ENCODE measurements at places on chromosomes 7 and 10. TPM values are rescaled to one million over a fixed set of nuclear protein-coding genes. Genes with fewer than 3 reads are reported as not detected.

DNA sequence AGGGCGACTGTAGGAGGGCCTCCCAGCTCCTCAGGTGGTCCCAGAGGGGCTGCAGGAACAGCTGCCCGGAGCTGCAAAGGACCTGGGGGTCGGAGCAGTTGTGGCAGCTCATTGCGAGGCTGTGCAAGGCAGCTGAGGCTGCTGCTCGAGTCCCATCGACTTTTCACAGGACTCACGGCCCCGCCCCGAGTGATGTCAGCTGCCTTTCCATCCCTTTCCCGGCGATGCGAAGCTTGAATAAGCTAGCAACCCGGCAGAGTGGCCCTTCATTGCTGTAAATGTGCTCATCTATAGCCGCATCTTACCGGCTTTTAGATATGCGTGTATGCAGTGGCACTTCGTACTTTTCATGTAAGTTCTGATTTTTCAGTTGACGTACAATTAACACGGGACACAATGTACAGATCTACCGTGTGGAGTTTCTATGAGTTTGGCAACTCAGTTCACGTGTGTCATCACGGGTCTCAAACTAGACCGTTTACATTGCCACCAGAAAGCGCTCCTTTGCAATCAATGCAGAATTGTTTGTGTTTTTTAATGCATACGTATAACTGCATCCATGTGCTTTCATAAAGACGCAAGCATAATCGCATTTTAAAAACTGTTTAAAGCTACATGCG is at the start of gene CH25H:
Gene CH25H, minus strand, starts transcription at position 137 of the 620 bp plus-strand sequence. Its CDS starts 25 bp downstream, at position 112.
- DNase-seq: peak; percentile 57

GRCh38 chr7:155882596-155882995 is 70.3 kb upstream of the SHH start:
- DNase-seq: no peak

- DNase-seq: no peak
Observed at GRCh38 chr10:89609833-89610346, 35.2 kb downstream of the PANK1 start.

DNA sequence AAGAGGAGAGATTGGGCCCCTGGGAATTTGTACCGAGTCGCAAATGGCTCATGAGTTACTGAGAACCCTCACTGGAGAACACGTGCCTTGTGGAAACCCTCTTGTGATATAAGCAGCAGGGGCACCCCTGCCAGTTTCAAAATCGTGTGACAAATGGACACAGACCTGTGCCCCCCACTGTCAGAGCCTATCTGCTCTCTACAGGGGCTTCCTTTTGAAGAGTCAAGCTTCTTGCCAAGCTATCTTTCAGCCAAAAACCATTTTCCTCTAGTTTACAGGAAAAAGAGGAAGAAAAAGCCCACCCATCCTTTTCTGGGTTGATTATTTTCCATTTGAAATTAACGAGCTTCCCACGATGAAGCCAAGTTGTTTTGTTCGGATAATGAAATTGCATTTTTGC is 64.1 kb upstream of the MPP7 start:
- DNase-seq: no peak

GRCh38 chr10:102585026-102585425 is 59.3 kb upstream of the TRIM8 start:
- no peak for DNase-seq

The CPVL gene
- 10.5 TPM for polyA plus RNA-seq

GRCh38 chr7:108311446-108312168 is 144.6 kb downstream of the NRCAM start:
- no peak for DNase-seq

The MCM10 gene
- 14.1 TPM for polyA plus RNA-seq

The IFIT1B gene
- polyA plus RNA-seq: 0.51 TPM

DNA sequence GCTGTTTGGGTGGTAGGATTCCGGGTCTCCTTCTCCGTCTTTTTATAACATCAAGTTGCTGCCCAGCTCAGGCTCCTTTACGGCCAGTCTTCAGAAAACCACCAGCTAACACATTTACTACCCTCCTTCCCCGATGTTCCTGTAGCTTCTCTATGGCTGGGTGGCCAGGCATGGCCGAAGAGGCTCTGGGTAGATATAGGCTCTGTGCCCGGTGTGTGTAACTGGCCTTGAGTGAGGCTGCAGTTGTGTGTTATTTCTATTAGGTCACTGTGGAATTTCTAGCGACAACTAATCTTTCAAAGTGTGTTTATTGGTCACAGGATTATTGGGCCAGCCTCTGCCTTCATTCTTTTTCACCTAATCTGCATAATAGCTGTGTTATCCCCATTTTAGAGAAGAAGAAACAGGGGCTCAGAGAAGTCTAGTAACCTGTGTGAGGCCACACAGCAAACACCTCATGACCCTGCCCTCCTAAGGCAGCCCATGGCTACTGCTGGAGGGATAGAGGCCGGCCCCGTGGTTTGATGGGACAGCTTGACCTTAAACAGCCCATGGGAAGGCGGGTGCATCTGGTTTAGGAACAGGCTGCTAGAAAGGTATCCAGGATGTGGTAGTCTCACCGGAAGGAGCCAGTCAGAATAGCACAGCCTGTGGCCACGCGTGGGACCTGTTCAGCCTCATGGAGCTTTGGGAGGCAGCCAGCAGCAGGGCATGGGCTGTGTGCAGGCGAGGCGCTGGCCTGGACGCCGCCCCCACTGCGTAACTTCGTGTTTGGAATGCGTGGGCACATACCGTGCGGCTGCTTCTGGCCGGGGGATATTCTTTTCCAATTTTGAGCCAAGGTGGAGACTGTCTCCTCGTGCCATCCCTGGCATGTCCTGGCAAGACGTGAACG is 29.7 kb downstream of the HTRA1 start:
- no peak for DNase-seq

- DNase-seq: no peak
Observed at GRCh38 chr7:22109761-22110160, 164.1 kb upstream of the CDCA7L start.

- DNase-seq: no peak
Observed at GRCh38 chr10:3588346-3588745, 196.7 kb downstream of the KLF6 start.

DNA sequence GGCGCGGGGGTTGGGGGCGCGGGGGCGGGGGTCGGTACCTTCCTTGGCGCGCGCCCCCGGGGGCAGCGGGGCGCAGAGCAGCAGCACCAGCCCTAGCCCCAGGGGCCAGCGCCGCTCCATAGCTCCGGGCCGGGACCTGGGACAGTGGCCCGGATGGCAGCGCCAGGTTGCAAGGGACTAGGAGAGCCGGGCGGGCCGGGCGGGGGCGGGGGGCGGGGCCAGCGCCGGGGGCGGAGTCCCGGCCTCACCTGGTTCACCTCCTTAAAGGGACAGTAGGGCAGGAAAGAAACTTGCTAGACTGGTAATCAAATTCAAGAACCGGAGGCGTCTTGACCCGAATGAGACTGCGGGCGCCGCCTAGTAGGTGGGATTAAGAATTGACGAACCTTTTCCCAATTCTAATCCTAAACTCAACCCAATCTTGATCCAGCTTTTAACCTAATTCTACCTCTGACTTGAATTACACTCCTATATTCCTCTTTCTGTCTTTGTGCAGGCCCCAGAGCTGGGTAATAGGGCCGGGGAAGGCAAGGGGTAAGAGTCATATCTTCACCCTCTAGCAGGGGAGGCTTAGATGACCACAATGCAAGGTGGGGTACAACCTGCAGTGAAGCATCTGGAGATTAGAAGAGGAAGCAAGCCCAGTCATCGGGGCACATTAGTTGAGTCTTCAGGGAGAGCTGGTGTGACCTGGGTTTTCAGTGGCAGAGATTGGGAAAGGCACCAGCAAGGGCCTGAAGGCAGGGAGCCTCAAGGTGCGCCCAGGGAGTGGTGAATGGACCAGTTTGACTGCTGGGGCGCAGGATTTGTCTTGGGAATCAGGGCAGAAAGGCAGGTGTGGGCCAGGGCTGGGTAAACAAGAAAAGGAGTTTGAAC is at the start of gene EPHA1:
Gene EPHA1, minus strand, starts transcription at position 171 of the 876 bp plus-strand sequence. Its CDS starts 51 bp downstream, at position 120.
- DNase-seq: no peak

GRCh38 chr10:132493756-132494290 is 43.8 kb upstream of the INPP5A start:
- DNase-seq: no peak

The DRGX gene
- polyA plus RNA-seq: not detected

The INMT gene
- 11.7 TPM for polyA plus RNA-seq

DNA sequence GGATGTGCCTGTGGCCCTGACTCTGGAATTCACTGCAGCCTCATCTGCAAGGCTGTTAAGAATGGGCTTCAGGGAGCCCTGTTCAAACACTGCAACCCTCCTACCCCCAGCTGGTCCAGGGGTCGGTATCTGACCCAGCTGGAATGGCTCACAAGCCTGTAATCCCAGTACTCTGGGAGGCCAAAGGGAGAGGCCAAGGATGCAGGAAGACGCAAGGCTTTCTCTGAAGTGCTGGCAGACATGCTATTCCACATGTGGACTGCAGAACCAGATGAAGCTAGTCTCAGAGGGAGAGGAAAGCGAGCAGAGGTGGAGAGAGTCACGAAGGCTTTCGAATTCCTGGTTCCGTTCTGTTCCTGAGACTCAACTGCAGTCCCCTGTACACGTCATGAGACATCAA is 45.0 kb downstream of the ESYT2 start:
- DNase-seq: no peak

DNA sequence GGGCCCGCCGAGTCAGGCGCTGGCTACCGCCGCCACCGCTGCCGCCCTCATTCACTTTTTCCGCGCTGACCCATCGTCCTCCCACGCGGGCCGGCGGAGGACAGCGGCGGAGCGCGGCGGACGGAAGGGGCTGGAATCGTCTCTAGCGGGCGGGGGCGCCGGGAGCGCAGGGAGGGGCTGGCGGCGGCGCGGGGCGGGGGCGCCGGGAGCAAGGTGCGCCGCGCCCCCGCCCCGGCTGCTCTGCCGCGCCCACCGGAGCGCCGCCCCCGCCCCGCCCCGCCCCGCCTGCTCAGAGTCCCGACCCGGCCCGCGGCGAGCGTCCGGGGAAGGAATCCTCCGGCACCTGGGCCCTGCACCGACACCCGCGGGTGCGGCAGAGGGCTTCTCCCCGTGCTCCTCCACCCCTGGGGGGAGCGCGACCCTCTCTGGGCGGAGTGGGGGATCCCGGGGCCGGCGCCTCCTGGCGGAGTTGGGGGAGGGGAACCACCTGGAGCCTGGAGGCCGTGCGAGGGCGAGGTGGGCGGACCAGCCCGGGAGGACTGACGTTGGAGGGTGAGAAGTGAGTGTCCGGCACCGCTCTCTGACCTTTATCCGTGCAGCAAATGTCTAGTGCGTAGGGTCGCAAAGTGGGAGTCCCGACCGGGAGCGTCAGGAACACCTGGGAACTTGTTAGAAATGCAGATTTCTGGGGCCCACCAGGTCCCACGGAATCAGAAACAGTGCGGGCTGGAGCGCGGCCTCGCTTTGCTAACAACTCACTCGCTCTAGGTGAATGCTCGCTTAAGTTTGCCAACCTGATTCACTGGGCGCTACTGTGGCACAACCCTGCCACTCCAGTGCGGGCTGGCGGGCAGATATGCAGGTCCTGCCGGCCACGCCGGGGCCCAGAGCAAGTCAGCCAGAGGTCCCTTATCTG is at the start of gene COBL:
Gene COBL, minus strand, starts transcription at position 144 of the 916 bp plus-strand sequence. CDS start 176 bp downstream, outside the sequence.
- no peak for DNase-seq

The VWDE gene
- polyA plus RNA-seq: 4.4 TPM

The MYOZ1 gene
- 3.9 TPM for polyA plus RNA-seq

The CUBN gene
- 3.4 TPM for polyA plus RNA-seq
